ENCODE measurements at places on chromosomes 6 and 20. TPM values are rescaled to one million over a fixed set of nuclear protein-coding genes. Genes with fewer than 3 reads are reported as not detected.

The ILRUN gene
- total RNA-seq, result 39.9 TPM

The SLA2 gene
- total RNA-seq, result 0.14 TPM

The GPANK1 gene
- 9.3 TPM for total RNA-seq

The TOMM6 gene
- total RNA-seq, result 281 TPM

Measured in A549 treated with Hydrocortisone at 1 μM for 4 hours (cell line).